ENCODE measurements at places on chromosomes 3 and 15.

- DNase-seq: no peak
Observed at GRCh38 chr3:64915778-64916177, 228.0 kb upstream of the ADAMTS9 start.

- DNase-seq: no peak
Observed at GRCh38 chr3:160830796-160831195, 74.8 kb downstream of the PPM1L start.

GRCh38 chr3:72559385-72559784, 288.9 kb downstream of the SHQ1 start:
- no peak for DNase-seq

DNA sequence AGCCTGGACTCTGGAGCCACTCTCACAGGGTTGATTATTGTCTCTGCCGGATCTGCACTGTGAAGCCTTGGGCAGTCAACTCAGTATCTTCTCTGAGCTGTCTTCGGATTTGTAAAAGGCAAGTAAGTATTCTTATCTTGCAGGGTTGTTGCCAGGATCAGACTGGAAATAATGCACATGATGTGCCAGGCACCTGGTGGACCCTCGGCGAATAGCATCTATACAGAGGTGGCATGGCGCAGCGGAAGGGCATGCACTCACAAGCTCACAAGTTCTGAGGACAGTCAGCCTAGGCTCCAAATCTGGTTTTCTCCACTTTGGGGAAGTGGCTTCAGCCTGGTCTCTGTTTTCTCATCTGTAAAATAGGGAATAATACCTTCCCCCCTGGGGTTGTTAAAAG, 113.9 kb downstream of the SRGAP3 start:
- DNase-seq: no peak

DNA sequence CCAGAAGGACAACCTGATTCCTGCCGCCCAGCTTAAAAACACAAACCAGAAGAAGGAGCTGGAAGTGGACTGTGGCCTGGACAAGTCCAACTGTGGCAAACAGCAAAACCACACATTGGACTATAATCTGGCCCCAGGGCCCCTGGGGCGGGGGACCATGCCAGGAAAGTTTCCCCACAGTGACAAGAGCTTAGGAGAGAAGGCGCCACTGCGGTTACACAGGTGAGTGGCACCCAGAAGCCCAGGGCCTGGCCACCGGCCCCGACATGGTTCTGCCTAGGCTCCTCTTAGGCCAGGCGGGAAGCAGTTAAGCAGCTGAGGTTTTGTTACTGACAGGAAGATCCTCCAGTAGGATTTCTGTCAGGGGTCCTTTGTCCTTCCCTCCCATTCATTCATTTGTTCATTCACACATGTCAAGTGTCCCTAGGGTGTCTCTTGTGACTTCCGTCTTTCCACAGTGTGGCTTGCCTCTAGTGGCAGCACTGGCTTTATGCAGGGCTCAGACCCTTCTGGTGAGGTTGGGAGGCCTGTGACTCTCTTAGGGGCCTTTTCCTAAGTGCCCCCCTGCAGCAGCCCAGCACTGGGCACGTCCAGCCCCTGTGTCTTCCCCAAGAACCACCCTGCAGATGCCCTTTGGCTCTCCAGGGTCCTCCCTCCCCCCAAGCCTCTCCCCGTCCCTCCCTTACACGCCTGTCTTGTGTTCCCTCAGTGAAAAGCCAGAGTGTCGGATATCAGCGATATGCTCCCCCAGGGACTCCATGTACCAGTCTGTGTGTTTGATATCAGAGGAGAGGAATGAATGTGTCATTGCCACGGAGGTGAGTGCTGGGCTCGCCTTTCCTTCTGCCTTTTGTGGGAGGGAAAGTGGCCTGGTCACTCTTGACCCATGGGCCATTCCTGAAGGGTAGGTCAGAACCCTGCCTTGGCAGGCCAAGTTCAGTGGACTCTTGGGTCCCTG, 7.8 kb downstream of the DLL4 start:
- DNase-seq: no peak

DNA sequence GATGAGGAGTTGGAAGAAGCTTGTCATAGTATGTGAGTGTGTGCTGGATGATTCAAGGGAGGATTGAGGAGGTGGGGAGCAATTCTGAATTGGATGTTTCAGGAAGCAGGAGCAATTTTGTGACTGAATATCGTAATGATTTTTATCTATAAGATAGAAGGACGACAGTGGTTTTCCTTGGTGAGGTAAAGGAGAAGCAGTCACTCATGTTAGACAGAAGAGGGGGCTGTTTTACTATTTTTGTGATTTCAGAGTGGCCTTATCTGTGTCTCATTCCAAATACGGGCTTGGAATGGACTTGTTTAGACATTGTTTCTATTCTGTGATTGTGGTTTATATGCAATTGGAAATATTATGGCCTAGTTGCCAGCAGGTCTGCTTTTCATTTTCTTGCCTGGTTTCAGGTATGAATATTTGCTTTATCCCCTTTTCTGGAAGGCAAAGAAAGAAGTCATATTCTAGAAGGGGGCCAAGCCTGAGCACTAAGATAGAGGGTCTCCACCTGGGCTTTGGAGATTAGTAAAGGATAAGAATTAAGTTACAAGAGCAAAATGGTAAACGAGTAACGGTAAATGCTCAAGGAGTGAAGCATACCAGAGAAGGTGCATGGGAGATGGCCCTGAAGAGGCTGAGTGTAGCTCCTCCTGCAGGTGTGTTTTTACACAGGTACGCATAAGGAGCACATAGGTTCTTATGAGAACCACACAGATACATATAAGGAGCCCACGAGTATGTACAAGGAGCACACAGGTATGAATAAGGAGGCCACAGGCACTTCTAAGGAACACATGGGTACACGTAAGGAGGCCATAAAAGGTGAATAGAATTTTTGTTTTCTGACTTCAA, 124.6 kb upstream of the KCNAB1 start:
- no peak for DNase-seq

- DNase-seq: no peak
Observed at GRCh38 chr15:94238539-94239118, 7.3 kb downstream of the MCTP2 start.

DNA sequence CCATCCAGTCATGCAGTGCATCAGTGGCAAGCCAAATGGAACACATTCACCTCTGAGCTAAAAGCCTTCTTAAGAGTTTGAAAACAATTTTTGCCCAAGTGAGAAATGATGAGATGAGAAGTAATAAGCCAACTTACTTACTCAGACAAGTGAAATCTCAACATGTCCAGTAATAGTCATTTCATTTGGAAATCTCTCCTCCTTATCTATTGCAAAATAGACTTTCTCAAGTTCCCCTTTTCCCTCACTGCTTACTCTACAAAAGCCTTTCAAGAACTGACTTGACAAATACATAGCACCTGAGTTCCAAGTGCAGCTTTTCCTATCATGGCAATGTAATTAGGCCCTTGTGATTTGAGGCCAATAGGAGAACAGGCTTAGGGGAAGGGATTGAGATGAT, 282.3 kb downstream of the SLC9A9 start:
- DNase-seq: no peak

GRCh38 chr3:152105446-152105845, 163.3 kb upstream of the MBNL1 start:
- no peak for DNase-seq

- no peak for DNase-seq
Observed at GRCh38 chr15:67977414-67978089, 76.6 kb upstream of the PIAS1 start.

GRCh38 chr3:9301798-9302197, 52.4 kb upstream of the SRGAP3 start:
- DNase-seq: no peak

GRCh38 chr15:81087066-81087465, 47.0 kb upstream of the CFAP161 start:
- no peak for DNase-seq

GRCh38 chr3:149443545-149443912, 31.0 kb upstream of the TM4SF4 start:
- DNase-seq: no peak

- DNase-seq: no peak
Observed at GRCh38 chr15:88322461-88322860, 65.9 kb upstream of the NTRK3 start.

GRCh38 chr3:55313666-55314065, 173.4 kb downstream of the WNT5A start:
- no peak for DNase-seq

DNA sequence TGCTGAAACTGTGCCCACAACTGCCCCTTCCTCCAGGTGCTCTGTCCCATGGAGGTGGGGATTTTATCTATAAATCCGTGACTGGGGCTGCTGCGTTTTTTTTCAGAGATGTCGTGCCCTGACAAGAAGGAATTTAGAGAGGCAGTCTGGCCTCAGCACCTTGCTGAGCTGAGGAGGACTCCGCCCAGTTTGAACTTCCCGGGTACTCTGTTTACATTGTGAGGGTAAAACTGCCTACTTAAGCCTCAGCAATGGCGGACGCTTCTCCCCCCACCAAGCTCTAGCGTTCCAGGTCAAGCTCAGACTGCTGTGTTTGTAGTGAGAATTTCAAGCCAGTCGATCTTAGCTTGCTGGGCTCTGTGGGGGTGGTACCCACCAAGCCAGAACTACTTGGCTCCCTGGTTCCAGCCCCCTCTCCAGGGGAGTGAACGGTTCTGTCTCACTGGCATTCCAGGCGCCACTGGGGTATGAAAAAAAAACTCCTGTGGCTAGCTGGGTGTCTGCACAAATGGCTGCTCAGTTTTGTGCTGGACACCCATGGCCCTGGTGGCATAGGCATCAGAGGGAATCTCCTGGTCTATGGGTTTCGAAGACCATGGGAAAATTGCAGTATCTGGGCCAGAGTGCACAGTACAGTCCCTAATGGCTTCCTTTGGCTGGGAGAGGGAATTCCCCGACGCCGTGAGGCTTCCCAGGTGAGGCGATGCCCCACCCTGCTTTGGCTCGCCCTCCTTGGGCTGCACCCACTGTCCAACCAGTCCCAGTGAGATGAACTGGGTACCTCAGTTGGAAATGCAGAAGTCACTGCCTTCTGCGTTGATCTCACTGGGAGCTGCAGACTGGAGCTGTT, 68.5 kb upstream of the SGO1 start:
- no peak for DNase-seq

DNA sequence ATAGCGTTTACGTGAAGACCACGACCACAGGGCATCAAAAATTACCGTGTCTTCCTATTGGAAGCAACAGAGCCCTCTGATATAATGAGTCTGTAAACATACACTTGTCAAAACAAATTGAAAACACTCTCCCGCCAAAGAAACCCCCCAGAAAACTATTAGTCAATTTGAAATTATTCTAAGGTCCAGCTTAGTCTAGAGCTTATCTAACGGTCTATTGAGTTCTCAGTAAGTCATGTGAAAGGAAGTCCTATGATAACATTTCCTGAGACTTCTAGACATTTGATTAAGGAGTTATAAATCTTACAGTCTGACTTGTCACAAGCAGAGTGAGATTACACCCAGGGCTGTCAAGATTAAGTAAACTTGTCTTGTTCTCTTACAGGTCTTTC, 356.3 kb downstream of the FOXP1 start:
- DNase-seq: no peak

GRCh38 chr3:9147215-9147895, 102.1 kb downstream of the SRGAP3 start:
- DNase-seq: no peak

GRCh38 chr3:143158014-143158988, 38.7 kb downstream of the CHST2 start:
- DNase-seq: no peak

- DNase-seq: no peak
Observed at GRCh38 chr3:125190786-125191185, 21.8 kb downstream of the SLC12A8 start.

GRCh38 chr3:57557085-57557537, 1.0 kb downstream of the PDE12 start:
- peak; percentile 17 for DNase-seq

- no peak for DNase-seq
Observed at GRCh38 chr3:179113903-179114302, 34.3 kb upstream of the PIK3CA start.

DNA sequence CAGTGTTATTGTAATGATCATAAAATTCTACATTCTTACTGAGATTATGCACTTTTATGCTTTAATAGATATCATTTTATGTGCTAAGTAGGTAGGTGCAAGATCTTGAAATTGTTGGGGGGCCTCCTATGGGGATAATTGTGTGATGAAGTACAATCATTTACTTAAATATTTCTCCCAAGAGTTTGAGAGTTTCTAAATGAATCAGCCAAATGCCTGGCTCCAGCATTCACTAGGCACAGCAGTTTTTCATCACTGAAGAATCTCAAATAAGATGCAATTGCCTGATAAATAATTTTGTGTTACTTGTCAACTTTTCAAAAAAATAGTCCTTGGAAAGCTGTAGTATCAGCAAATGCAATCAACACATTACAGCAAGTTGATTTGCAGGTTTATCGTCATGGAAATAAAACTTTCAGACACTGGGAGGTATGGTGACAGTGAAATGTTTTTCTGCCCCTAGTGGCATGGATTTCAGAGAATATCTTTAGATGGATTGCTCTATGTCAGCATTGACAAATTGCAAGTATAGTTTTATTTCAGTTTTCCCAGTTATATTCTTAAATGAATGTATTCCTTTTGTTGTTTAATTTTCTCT, 167.1 kb downstream of the NEK11 start:
- DNase-seq: no peak

- no peak for DNase-seq
Observed at GRCh38 chr3:54756330-54756731, 171.5 kb downstream of the LRTM1 start.

DNA sequence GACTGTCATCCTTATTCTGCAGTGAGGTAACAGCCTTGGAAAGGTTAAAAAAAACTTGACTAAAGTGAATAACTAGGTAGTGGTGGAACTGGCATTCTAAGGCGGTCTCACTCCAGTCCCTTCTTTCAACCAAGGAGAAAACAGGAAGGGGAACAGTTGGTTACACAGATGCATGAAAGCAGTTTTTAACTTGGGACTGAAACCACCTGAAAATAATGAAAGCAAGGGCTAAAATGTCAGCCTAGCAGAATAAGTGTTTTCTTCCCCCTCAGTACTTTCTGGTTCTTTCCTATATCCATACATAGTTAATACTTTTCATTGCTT, 748 bp upstream of the AVEN start:
- no peak for DNase-seq

DNA sequence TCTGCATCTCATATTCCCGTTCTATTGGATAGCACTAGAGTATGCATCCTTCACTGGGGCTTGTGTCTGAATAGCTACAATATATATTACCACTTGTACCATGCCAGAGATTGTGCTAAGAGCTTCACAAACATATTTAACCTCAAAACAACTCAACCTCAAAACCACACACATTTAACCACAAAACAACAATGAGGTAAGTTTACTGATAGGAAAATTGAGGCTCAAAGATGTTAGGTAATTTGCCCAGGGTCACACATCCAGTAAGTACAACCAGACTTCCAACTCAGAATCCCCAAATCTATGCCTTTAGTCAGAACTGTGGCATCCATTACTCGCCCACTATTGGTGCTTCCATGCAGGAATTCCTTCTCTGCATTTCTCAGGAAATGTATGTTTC, 220.0 kb downstream of the FAM43A start:
- no peak for DNase-seq

GRCh38 chr15:71683411-71684274, 126.7 kb upstream of the NR2E3 start:
- DNase-seq: no peak

DNA sequence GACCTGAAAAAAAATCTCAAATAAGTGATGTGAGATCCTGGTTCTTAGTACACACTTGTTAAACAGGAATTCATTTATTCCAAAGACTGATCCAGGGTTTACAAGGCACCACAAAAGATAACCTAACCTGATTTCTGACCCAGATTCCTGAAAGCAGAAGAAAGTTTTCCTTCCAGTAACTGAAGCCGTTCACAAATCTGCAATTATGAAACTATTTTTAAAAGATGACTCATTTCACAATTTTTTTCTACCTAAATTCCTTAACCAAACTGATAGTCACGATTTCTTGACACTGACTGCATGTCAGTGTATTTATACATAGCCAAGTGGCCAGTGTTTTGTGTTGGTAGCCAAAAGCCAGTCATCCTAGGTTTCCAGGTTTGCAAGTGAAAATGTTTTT, 17.1 kb downstream of the SLC9A9 start:
- no peak for DNase-seq
